LHCN-M2 (cell line): ENCODE measurements at places on chromosomes 1 and 21. TPM values are rescaled to one million over a fixed set of nuclear protein-coding genes. Genes with fewer than 3 reads are reported as not detected.

SPRR2B gene
- not detected in 2 replicates for total RNA-seq

- DNase-seq = no peak
These were observed 2.6 kb downstream of the LRRC8B start for GRCh38 chr1:89527256-89527655.

DNA sequence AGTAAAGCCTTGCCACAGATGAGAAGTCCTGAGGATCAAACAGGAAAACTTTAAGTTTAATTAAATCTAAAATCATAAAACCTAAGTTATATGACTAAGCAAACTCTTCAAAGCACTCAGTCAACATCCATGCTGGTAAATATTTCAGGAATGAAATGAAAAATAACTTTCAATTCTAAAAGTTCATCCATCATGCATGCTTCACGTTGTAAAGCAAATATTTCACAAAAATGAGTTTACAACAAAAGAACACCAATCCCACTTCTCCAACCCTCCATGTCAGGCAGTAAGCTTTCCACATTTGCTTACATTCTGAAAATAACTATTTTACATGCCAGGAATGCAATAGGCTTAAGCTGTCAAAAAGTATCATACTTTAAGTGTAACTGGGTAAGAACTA lies 16.8 kb downstream of the APP start:
- DNase-seq = no peak

DNA sequence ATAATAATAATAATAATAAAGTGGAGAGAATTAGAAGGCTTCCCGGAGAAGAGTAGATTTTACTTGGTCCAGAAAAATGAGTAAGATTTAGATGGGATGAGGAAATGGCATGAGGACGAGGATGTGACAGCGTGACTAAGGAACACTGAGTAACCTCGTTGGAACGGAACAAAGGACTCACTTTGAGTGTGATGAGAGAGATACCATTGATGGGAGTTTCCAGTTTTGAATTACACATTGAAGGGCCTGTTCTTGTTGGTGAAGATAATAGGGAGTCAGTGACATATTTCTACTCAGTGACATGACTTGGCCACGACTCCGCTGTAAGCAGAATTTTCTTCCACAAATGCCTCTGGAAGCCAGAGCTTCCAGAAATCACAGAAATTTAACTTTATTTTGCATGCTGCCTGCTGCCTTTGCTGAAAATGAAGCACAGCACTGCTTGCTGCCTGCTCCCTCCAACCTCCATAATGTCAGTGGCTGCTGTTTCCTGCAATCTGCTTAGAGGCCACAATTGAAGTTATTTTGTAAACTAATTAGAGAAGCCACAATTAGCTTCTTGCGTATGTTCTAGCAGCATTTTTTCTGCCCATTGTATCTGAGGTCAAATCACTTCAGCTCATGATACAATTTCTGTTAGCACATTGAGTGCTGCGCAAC lies 33.7 kb upstream of the FBXO28 start:
- peak; percentile 75 for DNase-seq
